Esophagus squamous epithelium (tissue), 5 donors: ENCODE measurements at places on chromosomes 11 and 22.

GRCh38 chr11:22203281-22203680, 10.4 kb downstream of the ANO5 start:
- DNase-seq, result no peak

- no peak for DNase-seq
These were observed 986 bp upstream of the MUC5B start for GRCh38 chr11:1221848-1222311.

- DNase-seq, result no peak
These were observed 857.2 kb upstream of the TENM4 start for GRCh38 chr11:80297858-80298632.

DNA sequence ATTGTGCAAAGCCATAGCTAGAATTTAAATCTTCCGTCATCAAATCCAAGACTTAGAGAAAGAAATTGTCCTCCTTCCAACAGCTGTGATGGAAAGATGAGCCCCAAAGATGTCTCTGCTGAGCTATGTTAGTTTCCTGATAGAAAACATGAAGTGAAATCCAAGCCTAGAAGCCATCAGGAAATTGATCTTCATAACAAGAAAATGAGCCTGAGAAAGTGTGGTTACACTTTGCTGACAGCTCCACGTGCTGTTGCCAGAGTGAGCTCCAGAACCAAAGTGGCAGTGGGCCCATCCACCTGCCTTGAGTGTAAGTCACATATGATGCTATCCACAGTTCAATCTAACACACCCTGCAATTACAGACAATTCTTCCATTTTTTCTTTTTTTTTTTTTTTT, 58.0 kb upstream of the UBASH3B start:
- DNase-seq, result no peak
